Fibroblast of the aortic adventitia (primary cell): ENCODE measurements at places on chromosomes 13 and 19.

DNA sequence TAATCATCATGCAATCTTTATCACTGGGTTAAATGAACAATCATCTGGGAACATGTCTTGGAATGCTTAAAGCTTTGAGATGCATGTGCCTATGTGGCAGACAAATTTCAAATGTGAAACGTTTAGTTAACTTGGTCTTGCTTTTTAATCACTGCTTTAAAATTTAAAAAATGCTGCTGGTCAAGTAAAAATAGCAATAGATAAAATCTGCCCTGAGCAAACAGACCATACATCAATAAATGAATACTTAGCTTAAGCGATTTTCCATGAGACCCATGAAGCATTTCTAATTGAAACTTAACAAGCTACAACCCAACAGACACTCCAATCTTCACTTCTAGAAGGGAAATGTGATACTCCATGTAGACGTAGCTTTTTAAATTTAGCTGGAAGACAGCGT, 1.9 kb upstream of the KL start:
- no peak for DNase-seq

DNA sequence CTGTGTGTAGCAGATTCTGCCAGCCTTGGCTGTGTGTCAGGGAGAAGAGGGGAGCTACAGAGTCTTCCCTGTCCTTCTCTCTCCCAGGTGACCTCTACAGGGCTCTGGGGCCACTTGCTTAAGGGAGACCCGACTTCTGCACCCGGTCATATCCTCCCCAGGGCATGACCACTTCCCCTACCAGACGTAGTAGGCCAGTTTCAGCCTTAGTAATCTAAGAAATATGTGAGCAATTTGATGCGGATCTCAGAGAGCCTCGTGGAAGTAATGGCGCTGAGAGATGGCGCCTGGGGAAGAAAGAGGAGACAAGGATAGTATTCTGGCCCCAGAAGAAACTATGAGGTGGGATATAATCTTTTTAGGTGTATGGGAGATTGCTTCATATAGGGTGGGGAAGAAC, 41.9 kb downstream of the NFIX start:
- DNase-seq: peak; percentile 85

DNA sequence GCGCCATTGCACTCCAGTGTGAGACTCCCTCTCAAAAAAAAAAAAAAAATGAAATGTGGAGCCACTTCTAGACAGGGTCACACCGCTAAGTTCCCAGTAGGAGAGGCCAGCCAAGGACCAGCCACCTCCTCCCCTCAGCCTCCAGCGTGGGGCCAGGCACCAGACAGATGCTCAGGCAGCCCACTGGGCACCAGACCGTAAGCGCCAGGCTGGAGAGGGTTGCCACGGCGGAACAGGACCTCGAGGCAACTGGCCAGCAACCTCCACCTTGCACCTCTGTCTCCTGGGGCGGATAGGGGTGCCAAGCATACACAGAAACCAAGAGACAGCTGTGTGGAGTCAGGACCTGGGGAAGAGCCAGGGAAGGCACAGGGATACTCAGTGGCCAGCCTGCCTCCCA, 3.7 kb downstream of the PEPD start:
- DNase-seq: no peak

GRCh38 chr19:47755762-47756626, 10.6 kb downstream of the NOP53 start:
- no peak for DNase-seq

GRCh38 chr19:11257846-11258380, 4.4 kb downstream of the DOCK6 start:
- DNase-seq: no peak

GRCh38 chr19:39796000-39796498, 17.4 kb downstream of the LEUTX start:
- DNase-seq: no peak

DNA sequence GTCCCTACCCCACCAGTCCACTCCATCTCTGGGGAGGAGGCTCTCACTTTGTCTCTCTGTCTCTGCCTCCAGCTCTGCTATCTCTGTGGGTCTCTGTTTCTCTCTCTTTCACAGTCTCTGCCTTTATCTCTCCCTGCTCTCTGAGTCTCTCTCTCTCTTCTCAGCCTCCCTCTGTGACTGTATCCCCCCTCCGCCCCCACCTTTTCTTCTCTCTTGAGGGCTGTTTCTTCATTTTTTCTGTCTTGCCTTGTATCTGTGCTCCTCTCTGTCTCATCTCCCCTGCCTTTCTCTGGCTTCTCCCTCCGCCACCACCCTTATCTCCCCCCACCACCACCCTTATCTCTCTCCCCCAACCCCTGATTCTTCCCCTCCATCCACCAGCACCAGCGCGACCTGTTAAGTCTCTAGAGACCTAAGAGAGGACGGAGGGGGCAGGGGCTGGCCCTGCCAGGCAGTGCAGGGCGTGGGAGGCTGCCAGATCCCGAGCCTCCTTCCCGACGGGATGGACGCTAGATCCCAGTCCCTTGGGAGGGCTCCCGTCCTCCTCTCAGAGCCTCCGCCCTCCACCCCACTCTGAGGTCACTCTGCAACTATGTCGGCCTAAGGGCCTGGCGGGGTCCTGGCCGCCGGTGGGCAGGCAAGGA, 1.0 kb downstream of the AXL start:
- DNase-seq: peak; percentile 79

DNA sequence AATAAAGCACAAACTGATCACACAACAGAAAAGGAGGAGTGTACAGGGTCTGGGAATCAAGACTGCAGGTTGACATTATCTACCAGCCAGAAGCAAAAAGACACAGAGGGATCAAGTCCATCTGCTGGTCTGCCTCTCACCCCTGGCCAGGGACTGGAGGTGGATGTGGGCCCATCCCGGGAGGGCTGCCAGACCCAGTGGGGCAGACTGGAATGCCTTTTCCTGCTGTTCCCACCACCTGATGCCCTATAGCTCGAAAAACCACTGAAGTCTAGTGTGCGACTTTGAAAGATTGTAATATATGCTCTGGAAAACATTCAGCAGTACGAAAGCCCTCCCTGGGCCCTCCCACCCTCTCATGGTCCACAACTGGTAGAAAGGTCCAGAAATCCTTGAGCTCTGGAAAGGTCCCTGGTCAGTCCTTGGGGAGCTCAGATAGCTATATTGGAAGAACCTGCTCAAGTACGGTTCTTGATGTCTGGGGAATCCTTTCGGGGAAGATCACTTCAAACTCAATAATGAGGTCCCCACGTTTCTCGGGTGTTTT, 2.6 kb downstream of the DNAJB1 start:
- no peak for DNase-seq

GRCh38 chr19:14127176-14127575, 9.2 kb downstream of the ASF1B start:
- DNase-seq: no peak

DNA sequence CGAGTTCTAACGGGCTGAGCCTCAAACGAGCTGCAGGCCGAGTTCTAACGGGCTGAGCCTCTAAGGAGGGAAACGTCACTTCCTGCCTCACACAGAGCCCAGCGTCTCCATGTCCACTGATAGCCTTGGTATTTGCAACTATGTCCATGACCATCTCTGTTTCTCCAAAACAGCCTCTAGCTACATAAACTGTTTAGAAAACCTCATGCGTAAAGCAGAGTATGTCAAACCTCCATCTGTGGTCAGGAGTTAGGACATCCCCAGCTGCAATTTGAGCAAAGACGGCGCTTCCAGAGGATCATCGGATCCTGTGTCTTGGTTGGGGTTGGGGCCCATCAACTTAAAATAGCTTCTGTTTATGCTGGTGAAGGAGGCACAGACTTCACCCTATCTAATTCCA, 20.8 kb downstream of the RASA3 start:
- no peak for DNase-seq

DNA sequence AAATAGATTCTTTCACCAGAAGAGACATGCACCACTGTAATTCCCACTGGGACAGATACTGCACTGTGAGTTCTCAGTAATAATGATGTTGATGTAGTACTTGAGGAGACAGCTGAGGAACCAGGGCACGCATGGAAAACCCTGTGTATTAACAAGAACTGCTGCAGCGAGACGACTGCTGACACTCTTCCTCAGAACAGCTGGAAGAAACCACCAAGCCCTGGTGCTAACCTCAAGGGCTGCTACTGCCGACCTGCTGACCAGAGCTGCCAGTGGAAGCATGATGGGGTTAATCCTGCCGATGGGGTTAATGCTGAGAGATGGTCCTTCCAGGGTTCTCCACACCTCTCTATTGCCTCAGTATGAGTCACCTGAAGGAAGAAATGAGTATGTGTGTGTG, 45.6 kb downstream of the EDNRB start:
- no peak for DNase-seq

GRCh38 chr19:3753631-3754410, 7.7 kb downstream of the APBA3 start:
- no peak for DNase-seq

- DNase-seq: no peak
These were observed 2.4 kb upstream of the FLT1 start for GRCh38 chr13:28497143-28497876.

- DNase-seq: no peak
These were observed 2.0 kb downstream of the RGS9BP start for GRCh38 chr19:32677657-32678056.

- DNase-seq: no peak
These were observed 12.4 kb downstream of the PDE4A start for GRCh38 chr19:10432736-10433130.

- no peak for DNase-seq
These were observed 731.8 kb upstream of the ARGLU1 start for GRCh38 chr13:107299717-107300116.

- DNase-seq: no peak
These were observed 597.7 kb downstream of the GPC6 start for GRCh38 chr13:93824286-93824685.

- no peak for DNase-seq
These were observed 12.7 kb downstream of the DOT1L start for GRCh38 chr19:2176337-2176994.

DNA sequence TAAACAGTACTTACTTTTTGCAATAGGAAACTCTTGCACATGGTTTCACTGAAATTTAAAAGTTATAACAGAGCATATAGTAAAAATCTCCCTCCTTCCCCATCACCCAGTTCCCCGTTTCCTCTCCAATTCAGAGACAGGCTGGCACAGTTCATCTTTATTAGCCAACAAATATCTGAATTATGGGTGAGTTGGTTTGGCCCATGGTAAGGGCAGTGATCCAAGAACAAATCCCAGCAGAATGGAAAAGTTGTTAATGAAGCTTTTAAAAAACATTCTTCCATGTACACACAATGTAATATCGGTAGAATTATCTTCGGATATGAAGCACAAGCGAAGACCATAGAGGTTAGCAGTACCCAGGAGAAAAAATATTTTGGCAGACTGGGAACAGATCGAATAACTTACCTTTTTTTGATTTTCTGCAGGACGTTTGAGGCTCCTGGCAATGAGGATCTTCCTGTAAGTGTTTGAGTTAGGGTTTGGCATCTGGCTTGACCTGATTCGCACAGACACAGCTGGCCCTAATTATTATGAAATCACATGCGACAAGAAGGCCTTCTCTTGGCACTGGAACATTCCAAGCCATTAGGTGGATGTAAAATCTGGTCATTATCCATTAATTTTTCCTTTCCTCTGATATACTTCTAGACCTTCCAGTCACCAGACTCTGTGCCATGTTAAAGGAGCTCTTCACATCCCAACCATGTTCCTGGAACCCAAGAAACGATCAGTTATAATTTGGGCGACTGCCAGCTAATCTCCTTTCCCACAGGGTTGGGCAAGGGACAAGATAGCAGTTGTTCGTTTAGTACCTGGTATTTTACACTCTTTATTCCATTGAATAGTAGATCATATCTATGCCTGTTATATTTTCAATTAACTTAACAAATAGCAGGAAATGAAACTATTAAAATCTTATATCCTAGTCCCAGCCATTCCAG, 139.4 kb upstream of the TSC22D1 start:
- peak; percentile 56 for DNase-seq
